ENCODE measurements at places on chromosomes 1 and 21.

- DNase-seq = no peak
Observed at GRCh38 chr1:198564716-198565115, 24.2 kb upstream of the ATP6V1G3 start.

- DNase-seq = no peak
Observed at GRCh38 chr1:70459496-70460225, 48.6 kb downstream of the CTH start.

GRCh38 chr1:154178013-154178412 is 13.9 kb downstream of the TPM3 start:
- DNase-seq = no peak

- no peak for DNase-seq
Observed at GRCh38 chr1:202966006-202966898, 805 bp downstream of the CYB5R1 start.

- no peak for DNase-seq
Observed at GRCh38 chr1:21764615-21765423, 18.1 kb downstream of the USP48 start.

Data from stimulated activated CD8-positive, alpha-beta memory T cell treated with anti-CD3 and anti-CD28 coated beads, Interleukin-4, amount 100 ng/mL, for 24 hours (primary cell).